ENCODE measurements at places on chromosomes 13 and 19. TPM values are rescaled to one million over a fixed set of nuclear protein-coding genes. Genes with fewer than 3 reads are reported as not detected.
A peak's percentile ranks its signal among the peaks of the same experiment; 100 is the strongest.

Gene ZNF587
- 52.5 TPM for total RNA-seq

Gene MBD3L2
- not detected for total RNA-seq

DNA sequence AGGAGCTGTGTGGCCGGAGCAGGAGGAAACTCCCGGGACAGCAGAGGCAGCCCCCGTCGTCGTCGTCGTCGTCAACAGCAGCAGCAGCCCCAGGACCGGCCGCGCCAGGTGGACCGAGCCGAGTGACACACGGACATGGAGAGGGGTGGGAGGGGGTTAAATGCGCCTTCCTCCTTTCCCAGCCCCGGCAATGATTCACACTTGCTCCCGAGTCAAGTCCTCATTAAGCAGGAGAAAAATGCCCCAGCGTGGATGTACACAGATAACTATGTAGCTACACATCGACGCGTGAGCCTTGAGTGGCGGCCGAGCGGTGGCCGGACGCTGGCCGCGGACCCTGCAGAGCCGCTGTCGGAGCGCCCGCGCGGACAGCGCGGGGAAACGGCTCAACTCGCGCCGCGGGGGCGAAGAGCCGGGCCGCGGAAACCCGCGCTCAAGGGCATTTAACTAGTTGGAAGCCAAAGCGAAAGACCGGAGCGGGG, 645 bp downstream of the UBL3 start:
- DNase-seq = no peak

GRCh38 chr13:57675526-57675925, 44.0 kb downstream of the PCDH17 start:
- no peak for DNase-seq

GRCh38 chr13:100540621-100541020, 48.0 kb downstream of the GGACT start:
- no peak for DNase-seq

Gene FGF14
- not detected for total RNA-seq

Gene SWSAP1
- 6.8 TPM for total RNA-seq

Gene TNNT1
- 11.2 TPM for total RNA-seq

DNA sequence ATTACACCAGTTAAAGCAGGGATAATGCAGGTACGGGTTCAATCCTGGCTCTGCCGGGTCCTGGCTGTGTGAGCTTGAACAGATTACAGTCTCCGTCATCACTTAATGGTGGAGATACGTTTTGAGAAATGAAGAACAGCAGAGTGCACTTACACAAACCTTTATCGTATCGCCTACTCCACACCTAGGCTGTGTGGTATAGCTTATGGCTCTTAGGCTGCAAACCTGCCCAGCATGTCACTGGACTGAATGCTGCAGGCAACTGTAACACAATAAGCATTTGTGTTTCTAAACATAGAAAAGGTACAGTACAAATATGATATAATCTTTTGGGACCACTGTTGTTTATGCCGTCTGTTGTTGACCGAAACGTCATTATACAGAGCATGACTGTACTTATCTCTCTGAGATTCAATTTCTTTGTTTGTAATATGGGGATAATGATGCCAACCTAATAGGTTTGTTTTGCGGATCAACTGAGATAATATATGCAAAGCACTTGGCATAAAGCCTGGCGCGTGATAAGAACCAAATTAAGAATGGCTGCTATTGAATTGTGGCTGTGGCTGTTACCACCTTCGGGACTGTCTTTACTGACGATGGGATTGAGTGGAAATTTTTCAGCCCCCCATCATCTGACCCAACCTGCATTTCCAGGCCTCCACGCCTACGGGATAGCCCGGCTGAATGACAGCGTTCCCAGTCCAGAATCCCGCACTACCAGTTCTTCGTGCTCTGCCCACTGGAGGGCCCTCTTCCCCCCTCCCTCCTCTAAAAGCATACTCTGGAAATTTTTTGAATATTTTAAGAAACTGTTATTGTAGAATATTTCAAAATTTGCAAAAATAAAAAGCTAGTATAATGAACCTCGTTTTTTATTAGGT, 11.2 kb downstream of the KRTDAP start:
- DNase-seq = no peak

GRCh38 chr13:98992355-98992754, 14.5 kb upstream of the DOCK9 start:
- DNase-seq = no peak

Gene RFPL4A
- not detected for total RNA-seq

Gene IZUMO2
- total RNA-seq = not detected

- DNase-seq = no peak
These were observed 252.2 kb downstream of the TSHZ3 start for GRCh38 chr19:31096935-31097545.

Gene DNAAF3
- 2.2 TPM for total RNA-seq

Gene SCN1B
- 3.1 TPM for total RNA-seq

GRCh38 chr19:35153701-35154524, 622 bp upstream of the FXYD5 start:
- peak; percentile 59 for DNase-seq

DNA sequence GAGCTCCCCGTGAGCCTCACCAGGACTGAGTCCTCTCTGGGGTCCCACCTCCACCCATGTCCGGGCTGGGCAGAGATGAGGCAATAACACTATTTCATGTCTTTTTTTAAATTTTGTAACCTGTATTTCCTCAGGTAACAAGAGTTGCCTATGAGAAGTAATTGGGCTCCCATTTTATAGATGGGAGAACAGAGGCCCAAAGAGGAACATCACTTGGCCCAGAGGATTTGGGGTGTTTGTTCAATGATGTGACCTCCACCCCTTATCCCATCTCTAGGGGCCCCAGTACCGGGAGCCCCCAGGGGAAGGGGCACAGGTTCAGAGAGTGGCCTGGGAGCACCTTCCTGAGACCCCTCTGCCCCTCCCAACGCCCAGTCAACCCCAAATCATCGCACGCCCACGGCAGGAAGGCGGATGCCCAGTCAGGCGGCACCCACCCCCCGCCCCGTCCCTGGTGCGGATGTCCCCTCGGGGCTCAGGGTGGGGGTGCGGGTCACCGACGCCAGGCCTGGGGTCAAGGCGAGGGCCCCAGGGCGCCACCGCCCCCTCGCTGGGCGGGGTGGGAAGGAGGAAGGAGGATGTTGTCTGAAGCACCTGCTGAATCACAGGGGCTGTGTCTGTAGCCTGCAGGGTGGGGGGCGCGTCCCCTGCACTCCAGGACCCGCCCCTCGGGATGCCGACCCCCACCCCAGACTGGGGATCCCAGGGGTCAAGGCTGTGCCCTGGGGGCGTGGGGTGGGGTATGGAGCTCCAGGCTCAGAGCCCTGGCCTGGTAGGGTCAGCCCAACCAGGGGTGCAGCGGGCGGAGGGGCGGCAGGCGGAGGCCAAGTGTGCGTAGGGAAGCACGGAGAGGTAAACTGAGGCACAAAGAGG, 9.0 kb upstream of the CIRBP start:
- DNase-seq = peak; percentile 64

- DNase-seq = peak; percentile 60
These were observed 23.5 kb upstream of the LAIR1 start for GRCh38 chr19:54387991-54388801.

DNA sequence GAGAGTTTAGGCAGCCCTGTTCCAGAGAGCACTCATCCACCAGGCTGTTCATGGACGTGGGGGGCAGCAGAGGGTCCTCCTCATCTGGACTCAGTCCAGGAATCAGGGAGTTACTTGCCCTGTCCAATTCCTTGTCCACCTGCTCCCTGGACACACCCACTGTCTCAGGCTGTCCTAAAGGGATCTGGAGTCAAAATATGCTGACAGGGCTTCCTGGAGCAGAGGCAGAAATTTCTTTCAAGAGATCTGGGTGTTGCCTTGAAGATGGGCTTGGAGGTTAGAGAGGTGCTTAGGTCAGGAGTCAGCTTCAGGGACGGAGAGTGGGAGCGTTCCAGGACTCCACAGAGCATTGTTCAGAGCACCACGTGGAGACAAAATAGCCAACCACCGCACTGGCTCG, 65.8 kb upstream of the SHISA2 start:
- DNase-seq = no peak

DNA sequence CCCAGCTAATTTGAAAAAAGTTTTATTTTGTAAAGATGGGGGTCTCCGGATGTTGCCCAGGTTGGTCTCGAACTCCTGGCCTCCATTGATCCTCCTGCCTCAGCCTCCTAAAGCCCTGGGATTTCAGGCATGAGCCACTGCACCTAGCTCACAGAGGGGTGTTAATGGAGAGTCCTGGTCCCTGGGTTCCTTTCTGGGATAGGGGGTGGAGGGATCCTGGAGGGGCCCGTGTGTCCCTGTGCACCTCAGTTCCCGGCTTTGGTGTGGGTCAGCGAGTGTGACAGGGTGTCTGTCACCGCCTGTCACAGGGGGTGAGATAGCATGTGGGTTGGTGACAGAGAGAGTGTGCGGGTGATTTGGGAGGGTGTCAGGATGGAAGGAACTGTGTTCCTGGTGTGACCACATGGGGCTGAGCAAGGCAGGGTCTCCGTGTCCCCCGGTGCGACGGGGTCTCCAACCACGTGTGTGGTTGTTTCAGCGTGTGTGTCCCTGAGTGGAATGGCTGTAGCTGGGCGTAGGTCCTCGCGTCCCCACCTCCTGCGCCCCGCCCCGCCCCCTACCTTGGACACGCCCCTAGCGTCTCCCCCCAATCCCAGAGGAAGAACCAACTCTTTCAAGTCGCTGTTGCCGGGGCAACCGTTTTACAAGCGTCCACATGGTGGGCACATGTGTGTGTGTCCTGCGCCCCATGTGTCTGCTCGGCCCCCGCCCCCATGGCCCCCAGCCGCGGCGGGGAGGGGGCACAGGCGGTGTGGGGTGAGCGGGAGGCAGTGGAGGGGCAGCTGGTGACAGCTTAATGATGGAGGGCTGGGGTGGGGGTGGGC, 2.9 kb upstream of the NRTN start:
- DNase-seq = no peak

DNA sequence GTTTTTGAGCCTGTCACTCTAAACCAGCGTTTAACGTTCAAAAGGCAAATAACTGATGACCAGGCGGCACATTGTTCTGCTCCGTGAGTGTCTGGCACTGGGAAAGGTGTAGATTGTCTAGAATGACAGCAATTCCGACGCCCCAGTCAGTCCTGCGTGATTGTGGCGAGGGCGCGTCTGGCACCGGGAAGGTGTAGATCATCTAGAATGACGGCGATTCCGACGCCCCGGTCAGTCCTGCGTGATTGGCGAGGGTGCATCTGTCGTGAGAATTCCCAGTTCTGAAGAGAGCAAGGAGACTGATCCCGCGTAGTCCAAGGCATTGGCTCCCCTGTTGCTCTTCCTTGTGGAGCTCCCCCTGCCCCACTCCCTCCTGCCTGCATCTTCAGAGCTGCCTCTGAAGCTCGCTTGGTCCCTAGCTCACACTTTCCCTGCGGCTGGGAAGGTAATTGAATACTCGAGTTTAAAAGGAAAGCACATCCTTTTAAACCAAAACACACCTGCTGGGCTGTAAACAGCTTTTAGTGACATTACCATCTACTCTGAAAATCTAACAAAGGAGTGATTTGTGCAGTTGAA, 26.1 kb upstream of the NDUFS7 start:
- no peak for DNase-seq

Gene DENND1C
- total RNA-seq = 68.3 TPM

Gene NCAN
- total RNA-seq = not detected

DNA sequence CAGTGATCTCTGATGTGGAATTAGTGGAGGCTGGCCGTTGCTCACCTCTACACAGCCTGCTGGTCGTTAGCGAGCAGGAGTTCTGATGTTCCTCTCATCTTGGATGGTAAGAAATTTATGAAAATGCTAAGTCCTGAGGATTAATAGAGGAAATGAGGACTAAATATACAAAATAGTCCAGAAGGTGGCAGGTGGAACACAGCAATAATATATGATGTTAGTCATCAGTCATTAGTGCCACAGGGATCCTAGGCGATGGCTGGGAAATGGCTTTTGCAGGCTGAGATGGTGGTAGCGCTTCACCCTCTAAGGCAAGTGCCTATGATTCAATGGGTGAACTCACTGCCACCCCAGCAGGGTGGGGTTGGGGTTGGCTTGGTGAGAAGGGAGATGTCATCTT, 338.6 kb upstream of the TMTC4 start:
- no peak for DNase-seq

DNA sequence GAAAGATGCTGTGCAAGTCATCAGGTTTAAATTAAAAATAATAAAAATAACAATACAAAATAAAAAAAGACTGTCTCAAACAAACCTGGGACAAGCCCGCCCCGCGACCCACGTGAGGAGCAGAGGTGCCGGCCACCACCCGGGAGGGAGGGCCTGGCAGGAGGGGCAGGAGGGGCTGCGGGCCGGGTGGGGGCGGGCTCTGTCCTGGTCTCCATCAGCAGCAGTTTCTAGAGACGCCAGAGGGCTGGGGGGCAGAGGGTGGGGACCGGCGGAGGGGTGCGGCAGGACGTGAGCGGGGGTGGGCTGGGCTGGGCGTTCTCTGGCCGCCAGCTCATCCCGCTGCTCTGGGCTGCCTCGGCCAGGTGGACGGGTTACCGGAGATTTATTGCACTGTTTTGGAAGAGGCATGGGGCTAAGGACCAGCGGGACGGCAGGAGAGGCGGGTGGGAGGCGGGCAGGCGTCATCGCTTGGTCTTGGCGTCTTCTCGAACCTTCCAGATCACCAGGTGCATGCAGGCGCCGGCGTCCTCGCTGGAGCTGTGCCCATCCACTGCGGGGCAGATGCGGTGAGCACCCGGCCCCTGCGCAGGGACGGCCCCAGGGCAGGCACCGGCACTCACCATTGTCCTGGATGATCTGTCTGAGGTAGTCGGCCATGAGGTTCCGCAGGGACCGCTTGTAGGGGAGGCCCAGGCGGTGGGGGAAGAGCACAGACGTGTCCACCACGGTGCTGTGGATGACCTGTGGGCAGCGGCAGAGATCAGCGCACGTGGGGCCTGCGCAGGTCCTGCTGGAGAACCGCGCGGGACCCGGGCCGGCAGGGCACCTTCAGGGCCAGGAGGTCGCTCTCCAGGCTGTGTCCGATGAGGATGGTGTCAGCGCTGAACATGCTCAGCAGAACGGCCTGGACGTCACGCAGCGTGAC, 3.8 kb upstream of the ATP8B3 start:
- no peak for DNase-seq

GRCh38 chr13:50692396-50692915, 151.0 kb downstream of the DLEU7 start:
- no peak for DNase-seq

DNA sequence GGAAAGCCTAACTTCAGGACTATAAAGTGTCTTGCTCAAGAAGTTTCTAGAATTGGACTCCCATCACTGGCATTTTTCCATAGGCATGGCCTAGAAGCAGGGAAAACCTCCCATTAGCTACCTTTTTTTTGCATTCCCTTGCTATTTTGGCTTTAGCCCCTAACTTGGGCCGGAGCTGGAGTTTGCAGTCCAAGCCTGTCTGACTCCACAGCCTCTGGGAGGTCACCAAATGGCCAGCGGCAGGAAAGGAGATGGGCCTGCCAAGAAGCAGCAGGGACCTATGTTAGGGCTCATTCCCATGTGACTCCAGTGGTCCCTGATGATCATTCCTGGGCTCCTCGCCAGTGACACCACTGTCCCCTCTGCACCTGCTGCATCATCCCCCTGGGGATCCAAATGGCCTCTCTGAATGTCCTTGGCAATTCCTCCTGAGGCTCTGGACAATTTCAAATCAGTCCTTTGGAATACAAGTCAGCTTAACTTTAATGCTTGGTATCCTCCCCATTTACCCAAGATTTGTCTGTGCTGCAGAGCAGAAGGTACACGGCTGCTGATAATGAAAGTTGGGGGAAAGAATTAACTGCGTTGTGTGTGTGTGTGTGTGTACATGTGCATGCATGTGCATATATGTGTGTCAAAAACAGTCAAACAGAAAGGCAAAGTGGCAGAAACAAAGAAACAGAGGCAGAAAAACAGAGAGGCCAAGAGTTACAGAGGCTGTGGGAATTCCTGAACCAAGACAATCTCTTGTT, 69.8 kb upstream of the SERP2 start:
- DNase-seq = no peak

Gene ELAVL3
- 0.30 TPM for total RNA-seq

Gene MEF2B
- 295 TPM for total RNA-seq
